AG04449 (cell line): ENCODE measurements at places on chromosomes 12 and 14.

GRCh38 chr14:22903742-22904087 lies 15.2 kb downstream of the RBM23 start:
- DNase-seq: no peak

GRCh38 chr14:91387951-91388381 lies 29.7 kb downstream of the CCDC88C start:
- no peak for DNase-seq

DNA sequence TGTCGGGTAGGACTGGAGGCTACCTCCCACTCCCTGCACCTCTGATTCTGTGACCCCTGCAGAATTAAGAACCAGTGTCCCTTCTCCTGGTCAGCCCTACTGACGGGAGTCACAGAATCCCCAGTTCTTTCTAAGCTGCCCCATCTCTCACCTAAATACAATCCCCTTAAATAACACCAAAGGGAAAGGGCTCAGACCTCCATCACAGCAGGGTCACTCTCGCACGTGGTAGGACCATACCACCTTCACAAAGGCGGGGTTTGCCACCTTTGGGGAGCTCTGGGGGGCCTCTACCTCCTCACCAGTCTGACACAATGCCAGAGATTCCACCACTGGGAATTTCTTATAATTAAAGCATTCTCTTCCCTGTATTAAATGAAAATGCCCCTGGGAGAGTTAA lies 35.6 kb downstream of the DAD1 start:
- DNase-seq: no peak

DNA sequence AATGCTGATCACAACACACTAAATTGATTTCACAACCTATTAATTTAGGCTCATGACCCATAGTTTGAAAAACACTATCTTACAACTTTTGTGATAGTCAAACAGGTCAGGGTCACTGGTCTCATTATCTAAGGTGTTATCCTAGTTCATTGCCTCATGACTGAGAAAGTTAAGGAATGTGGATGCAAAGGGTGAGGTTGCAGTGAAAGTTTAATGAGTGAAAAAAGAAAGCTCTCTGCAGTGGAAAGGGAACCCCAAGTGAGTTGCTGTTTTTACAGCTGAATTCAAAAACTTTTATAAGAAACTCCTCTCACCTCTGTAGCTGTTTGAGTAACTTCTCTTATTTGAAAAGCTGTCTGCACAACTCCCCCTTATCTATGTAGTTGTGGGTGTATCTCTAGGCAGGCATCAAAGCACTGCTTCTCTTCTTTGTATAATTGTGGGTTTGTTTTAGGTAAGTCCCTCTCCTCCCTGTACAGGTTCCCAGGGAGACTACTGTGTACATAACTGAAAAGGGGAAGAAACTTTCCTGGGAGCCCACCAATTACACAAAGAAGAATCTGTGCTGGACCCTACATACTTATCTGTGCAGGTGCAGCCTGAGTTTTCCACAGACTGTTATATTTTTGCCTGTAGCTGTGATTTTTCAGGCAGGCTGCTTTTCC lies 18.9 kb downstream of the DNAL1 start:
- no peak for DNase-seq

GRCh38 chr14:66398437-66398836 lies 87.7 kb upstream of the CCDC196 start:
- no peak for DNase-seq

- no peak for DNase-seq
Measured at GRCh38 chr14:24246765-24247212, 4.4 kb upstream of the TINF2 start.

DNA sequence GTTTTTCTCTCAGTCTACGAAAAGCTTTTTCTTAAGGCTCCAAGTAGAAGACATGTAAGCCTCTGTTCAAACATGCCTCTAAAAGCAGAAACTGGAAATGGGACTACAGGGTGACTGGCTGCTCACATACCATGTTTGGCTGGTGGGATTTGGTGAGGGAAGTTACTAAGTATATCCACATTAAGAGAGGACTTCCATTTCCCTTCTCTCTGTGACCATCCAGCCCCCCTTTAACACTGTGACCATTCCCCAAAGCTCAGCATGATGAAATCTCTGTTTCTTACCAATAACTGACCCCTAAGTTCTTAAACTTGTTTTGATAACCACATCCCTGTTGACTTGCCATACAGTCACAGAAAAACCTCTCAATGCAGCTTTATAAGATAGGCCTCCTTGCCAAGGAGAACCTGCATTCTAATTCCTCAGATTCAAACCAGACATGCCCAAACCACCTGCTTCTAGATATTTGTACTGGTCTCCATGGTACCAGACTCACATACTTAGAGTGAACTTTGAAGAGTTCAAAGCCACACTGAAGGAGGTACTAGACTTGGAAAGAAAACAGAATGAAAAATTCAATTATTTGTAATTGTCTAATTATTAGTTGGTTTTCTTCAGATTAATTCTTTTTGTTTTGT lies 102.2 kb downstream of the VEZT start:
- no peak for DNase-seq

DNA sequence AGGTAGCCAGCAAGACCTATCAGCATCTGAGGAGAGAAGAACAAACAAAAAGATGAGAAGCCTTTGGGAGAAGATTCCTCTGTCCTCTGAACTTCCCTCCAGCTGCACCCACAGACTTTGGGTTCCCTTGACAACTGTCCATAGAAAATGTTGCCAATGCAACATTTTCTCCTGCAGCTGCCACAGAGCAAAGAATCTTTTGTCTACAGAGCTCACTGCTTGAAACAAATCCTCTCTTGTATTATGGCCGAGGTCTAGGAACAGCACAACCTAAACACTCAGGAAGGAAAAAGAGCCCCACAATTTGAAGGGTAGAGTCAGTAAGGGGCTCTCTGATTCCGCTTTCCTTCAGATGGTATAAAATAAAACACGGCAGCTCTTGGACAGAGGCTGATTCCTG lies 14.3 kb downstream of the POMT2 start:
- no peak for DNase-seq

DNA sequence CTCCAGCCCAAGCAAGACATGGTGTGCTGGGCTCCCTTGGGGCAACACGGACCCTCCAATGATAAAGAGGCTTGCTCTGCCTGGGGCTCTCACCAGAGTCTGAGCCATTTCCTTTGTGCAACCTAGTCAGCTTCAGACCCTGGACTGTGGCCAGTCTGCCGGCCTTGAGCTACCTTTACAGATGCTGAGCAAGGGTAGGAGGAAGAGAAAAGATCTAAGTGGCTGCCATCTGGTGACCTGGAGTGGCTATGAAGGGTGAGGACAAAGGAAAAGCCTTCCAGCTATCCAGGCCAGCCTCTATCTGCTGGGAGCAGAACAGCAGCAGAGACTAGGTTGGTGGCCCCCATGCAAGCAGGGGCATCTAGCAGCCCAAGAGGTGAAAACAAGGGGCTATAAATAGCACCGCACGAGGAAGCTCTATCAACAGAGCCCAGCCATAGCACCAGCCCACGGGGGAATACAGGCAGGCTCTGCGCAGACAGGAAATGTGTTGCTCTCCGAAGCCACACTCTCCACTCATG lies 230.1 kb downstream of the FOXN3 start:
- DNase-seq: no peak

DNA sequence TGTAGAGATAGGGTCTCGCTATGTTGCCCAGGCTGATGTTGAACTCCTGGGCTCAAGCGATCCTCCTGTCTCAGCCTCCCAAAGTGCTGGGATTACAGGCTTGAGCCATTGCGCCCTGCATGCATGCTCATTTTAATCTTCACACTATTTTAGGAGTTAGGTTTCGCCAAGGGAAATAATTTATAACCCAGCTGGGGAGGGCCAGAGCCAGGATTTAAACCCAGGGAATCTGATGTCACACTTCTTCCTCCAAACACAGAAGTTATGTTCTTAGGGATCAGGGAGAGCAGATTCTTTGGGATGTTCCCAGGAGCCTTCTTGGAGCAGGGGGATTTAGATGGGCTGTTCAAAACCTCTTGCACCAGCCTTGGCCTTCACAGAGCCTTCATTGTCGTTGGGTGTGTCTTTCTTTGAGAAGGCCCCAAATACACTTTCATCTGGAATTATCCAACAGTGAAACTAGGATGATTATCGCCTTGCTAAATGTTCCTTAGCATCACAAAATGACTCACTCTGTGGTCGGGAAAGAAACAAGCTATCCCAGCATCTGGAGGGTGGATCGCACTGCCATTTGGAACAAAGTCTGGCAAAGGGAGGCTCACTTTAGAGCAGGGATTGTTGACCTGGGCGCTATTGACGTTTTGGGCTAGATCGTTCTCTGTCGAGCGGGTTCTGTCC lies 8.2 kb upstream of the PPP1CC start:
- no peak for DNase-seq

- DNase-seq: no peak
Measured at GRCh38 chr14:39617537-39617936, 185.3 kb upstream of the FBXO33 start.

GRCh38 chr14:76917158-76917596 lies 91.0 kb downstream of the LRRC74A start:
- DNase-seq: no peak

DNA sequence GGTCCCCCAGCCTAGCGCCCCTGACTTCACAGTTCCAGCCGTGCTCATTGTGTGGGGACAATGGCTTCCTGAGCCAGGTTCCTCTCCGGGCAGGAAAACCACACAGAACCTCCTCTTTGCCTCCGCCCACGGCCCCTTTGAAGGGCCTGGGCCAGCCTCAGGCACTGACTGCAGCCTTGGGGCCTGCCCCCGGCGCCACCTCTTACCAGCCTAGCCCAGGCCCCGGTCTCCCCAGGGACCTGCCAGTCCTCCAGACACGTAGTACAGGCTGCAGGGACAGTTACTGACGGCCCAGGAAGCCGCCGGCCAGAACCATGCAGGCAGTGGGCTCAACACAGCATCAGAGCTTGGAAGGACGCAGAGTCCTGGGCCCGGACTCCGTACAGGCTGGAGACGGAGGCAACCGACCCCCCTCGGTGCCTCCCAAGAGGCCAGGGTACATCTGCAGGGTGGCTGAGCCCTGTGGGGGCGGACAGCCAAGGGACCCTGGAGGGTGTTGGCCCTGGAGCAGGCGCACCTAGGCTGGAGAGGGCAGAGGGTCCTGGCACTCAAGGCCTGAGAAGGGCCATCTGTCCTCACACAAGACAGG lies 20.9 kb upstream of the NUDT14 start:
- DNase-seq: no peak

DNA sequence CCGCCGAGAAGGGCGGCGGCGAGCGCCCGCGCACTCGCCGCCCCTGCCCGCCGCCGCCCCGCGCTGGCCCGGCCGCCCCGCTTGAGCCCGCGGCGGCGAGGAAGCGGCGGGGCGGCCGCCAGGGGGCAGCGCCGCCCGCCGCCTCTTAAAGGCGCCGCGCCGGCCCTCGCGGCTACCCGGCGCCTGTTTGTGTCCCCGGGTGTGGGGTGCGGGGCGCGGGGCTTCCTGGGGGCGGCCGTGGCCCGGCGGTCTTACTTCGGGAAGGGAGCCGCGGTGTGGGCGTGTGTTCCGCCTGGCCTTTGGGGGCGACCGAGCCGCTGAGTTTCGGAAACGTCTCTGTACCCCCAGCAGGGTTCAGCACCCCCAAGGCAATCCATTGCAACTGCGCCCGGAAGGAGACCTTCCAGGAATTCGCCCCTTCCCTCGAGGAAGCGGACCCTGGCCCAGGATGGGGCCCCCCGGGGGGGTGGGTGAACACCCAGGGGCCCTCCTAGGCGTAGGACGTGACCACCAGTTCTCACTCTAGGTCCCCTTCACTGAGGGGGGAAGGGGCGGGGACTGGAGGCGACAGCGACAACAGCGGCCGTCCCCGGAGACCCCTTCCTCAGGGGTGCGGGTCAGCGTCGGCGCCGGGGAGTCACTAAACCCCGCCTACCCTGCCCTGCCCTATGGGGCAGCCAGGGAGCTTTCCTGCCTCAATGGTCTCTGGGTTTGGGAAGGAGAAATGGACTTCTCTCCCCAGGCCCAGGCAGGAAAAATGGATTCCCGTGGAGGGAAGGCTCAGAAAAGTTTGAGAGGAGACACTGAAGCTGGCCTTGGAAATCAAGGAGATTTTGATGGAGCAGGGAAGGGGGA lies at the start of gene ITPK1:
TSS of gene ITPK1 (minus strand) at position 105 of the 855 bp plus-strand sequence. CDS start 762 bp downstream, outside the sequence.
- DNase-seq: no peak

- DNase-seq: no peak
Measured at GRCh38 chr14:104894331-104895206, 29.5 kb downstream of the CEP170B start.

GRCh38 chr12:24386836-24387235 lies 437.4 kb upstream of the SOX5 start:
- no peak for DNase-seq
